Natural killer cell treated with Interleukin-12 subunit alpha and Interleukin-12 subunit beta and Interleukin-15 and Interleukin-18, amount 100 ng/mL, for 72 hours (primary cell): ENCODE measurements at places on chromosomes 3 and 15.
A peak's percentile ranks its signal among the peaks of the same experiment; 100 is the strongest.

- DNase-seq, result no peak
Observed at GRCh38 chr3:56291953-56292352, 176.3 kb downstream of the ERC2 start.

DNA sequence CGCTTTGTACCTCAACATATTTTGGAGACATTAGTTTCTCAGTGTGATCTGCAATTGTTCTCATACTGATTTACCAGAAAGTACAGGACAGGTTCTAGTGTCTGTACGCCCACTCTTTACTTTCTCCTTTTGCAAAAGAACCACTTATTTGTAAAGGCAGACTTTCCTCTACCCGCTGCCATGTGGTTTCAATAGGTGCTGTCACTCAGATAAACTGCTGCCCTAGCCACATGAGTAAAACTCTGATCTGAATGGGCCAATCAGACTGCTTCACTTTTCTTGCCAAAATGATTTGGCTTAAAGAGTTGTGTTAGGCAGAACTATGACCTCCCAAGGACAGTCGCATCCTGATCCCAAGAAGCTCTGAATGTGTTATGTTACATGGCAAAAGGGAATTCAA, 984.6 kb upstream of the NR2F2 start:
- no peak for DNase-seq

GRCh38 chr3:164526250-164526649, 552.0 kb downstream of the SI start:
- no peak for DNase-seq

DNA sequence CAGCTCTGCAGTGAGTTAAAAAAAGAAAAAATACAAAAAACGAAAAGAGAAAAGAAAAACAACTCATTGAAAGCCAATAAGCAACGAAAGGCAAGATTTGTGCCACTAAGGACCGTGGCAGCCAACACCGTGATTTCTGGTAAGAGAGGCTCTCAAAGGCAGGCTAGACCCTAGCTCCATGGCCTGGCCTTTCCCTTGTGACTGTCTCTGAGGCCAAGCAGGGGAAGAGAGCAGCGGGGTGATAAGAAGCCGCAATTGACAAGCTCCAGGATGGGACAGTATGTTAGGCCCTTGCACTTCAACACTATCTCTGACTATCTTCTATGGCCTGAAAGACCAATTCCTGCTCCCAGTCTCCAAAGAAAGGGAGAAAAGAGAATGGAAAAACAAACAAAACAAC, 12.4 kb downstream of the APOD start:
- DNase-seq, result no peak

DNA sequence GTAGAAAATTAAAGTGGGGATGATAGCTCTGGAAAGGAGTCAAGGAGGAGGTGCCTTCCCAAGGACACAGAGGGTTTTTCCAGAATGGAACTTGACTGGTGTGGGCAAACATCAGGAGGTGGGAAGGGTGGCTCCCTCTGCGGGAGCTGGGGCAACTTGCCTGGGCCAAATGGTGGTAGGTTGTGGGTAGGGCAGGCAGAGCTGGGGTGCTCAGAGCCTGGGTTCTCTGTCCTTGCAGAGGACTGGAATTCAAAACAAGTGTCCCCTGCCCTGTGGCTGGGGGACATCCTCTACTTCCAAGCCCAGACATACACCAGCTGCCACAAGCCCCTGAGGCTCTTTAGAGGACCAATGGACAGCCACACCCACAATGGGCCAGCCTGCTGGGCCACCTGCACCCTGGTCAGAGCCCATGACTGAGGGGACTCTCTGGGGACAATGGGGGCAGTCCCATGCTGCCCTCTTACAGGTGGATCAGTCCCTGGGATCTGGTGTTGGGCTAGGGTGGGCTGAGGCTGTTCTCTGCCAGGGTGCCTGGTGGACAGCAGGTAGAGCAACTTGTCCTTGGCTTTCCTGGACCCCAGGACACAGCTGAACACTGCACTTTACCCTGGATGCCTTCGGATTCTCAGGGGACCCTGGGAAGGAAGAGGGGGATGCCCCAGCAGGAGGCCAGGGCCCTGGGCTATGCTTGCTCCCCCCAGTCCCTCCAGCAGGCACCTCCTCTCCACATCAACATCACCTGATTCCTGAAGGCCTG, 38.6 kb upstream of the CSPG4 start:
- peak; percentile 44 for DNase-seq

DNA sequence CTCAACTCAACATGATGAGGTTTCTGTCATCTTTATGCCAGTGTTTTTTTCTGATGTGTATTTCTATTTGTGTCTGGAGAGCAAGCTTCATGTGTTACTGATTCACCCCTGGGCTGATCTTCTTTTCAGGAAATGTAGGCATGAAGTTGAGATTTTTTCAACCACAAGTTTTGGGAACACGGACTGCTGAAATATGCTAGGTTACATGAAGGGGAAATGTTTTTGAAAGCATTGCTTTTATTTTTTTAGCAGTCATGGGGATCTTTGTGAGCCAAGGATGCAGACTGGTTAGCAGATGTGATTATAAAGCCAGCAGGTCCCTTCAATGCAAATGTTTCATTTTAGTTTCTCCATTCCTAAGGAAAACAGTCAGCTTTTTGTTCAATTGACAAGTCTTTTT, 219.3 kb upstream of the COL8A1 start:
- no peak for DNase-seq

DNA sequence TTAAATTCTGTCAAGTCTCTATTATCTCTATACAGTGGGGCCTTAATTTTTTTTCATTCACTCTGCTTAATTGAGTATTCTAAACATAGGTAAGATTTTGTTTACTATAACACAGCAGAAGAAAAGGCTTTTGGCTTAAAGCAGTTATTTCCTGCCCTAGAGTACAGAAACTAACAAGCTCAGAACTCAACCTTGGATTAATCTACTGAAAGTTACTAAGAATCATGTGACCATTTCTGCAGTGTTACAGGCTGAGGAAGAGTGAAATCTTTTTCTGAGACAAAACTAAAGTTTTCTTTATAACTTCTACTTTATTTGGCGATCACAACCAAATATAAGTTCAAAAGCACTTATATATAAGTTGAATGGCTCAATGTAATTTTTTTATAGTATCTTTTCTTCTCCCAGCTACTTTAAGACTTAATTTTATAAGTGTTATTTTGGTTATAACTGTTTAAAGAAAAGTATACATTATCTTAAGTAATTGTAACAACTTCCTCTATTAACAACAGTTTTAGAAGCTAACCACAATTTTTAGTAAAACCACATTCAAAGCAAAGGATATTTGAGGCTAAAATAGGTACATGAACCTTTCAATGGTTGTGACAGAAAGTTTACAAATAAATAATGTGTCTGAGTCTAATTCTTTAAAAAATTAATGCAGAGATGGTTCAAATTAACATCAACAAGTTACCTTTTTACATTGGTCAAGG, 240.6 kb upstream of the NAALADL2 start:
- DNase-seq, result no peak

GRCh38 chr3:25558121-25558520, 106.6 kb downstream of the TOP2B start:
- DNase-seq, result no peak

DNA sequence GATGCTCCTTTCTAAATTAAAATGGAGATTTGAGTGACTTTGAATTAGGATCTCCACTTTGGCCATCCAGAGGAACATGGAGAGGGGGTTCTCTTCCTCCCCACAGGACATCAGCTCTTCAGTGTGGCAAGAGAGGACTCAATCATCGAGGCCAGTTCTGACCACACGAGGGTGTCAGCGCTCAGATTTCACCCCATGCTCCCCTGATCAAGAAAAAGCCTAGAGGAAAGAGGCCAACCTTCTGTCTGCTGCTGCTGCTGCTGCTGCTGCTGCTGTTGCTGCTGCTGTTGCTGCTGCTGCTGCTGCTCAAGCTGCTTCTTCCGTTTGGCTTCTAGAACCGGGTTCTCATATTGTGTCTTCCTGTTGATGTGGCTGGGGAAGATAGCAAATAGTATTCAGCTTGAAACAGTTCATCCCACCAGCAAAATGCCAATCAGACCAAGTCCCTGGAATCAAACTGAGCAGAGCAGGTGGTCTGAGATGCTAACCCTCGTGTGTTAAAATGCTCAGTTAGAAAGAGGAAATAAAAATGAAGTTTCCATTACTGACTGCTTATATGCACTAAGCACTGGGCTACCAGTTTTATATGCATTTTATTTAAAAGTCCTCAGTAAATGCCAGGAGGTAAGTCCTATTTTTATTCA, 599.0 kb downstream of the MAGI1 start:
- DNase-seq, result no peak

DNA sequence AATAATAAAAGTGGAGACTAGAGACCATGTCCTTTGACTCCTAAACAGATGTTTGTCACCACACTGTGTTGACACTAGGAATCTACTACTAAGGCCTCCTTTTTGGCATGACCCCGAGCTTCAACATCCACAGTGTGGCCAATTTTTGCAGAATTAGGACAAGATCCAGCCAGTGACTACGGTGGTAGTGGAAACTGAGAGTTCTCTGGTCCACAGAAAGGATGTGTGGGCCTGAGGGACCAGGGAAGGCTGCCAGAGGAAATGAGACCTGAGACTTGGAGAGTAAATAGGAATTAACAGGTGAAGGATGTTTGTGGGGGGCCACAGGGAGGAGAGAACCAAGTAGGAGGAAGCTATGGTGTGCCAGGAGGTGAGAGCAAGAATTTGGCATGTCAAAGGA, 122.7 kb downstream of the CHCHD6 start:
- no peak for DNase-seq

- no peak for DNase-seq
Observed at GRCh38 chr15:81024936-81025335, 24.2 kb downstream of the TLNRD1 start.

DNA sequence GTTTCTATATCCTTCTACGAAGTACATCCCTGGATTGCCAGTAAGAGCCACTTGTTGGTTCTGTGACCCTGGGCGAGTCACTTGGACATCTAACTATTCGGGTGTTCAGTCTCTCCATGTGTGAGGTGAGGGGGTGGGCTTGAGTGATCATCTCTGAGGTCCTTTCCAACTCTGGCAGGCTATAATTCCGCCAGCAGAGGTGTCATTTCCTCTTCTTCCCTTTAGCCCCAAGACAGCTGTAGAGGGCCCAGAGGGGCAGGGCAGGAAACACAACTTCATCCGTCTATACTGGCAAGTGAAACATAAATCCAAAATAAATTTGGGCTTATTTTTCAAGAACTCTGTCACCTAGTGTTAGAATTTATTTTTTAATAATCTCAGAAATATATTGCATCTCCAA, 38.1 kb downstream of the C2CD4A start:
- DNase-seq, result no peak

- DNase-seq, result peak; percentile 12
Observed at GRCh38 chr3:52093756-52094545, 37.6 kb upstream of the DUSP7 start.

GRCh38 chr15:97406841-97407240, 553.7 kb upstream of the ARRDC4 start:
- DNase-seq, result no peak

DNA sequence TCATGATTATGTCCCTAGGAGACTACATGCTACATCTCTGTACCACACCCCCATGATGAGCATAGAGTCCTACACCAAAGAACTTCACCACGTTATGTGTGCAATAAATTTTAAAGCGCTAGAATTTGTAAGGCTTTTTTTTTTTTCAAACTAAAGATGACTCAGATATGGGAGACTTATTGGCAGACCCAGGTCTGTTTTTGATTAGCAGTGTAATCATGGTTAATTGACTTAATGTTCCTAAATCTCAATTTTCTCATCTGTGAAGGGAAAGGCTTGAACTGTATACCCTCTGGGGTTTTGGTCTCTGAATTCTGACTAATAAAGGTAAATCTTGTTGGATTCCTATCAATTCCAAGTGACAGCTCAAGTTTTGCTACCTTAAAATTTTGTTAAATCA, 26.4 kb downstream of the ABI3BP start:
- DNase-seq, result no peak

DNA sequence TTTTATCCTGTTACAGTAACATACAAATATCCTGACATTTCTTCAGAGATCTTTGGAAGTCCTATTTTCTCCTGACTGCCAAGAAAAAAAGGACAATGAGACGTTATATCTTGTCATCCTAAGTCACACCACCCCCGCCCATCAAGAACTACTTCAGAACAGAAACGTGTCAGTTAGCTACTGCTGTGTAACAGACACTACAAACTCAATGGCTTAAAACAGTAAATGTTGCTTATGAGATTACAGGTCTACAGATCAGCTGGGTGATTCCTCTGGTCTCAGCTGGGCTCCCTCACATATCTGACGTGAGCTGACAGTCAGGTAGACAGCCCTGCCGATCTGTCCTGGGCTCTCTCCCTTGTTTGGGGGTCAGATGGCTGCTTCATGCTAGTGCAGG, 20.5 kb upstream of the CCDC174 start:
- DNase-seq, result no peak

DNA sequence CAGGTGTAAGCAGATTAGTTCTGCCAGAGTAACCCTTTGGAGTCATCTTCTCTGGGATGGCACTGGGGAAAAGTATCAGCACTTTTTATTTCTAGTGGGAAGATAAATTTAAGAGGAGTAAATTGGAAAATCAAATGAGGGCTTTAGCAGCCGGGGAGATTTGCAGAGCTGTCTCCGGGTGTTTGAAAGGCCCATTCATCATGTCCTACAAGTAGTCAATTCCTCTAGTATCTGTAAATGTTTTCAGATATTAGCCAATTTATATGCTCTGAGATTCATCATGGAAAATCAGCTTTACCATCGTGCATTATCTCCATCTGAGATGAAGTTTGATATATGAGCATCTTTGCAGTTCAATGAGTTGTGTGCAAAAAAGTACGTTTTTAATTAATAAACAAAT, 93.6 kb downstream of the CDIN1 start:
- no peak for DNase-seq

- DNase-seq, result no peak
Observed at GRCh38 chr3:7737263-7737662, 764.4 kb upstream of the LMCD1 start.

- no peak for DNase-seq
Observed at GRCh38 chr15:32029409-32029861, 880 bp upstream of the CHRNA7 start.

GRCh38 chr15:99447497-99448371, 118.0 kb upstream of the MEF2A start:
- DNase-seq, result no peak

DNA sequence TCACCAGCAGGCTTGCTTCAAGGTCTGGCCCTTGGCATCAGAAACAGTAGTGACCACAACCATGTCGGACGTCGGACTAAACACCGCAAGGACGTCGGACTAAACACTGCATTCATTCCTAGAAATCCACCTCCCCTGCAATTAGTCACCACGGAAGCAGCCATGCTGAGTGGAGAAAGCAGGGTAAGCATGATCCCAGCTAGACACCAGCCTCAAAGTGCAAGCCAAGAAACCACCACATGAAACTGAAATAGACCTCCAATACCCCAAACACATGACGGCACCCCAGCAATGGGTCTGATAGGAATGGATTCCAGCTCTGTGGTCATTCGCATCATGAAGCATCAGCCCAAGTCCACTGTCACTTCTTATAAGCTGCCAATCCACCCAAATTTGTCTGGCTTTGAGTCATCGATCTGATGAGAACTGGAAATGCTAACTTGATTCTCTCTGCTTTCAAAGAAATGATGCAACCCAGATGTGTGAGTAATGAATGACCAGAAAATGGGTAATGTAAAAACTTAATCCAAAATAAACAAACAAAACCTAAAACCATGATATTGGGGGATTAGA, 348.3 kb upstream of the TMCO5A start:
- DNase-seq, result no peak

- no peak for DNase-seq
Observed at GRCh38 chr15:92418864-92419263, 25.2 kb downstream of the ST8SIA2 start.
